NCI-H1048 (cell line): ENCODE measurements at places on chromosomes 1 and 21.

GRCh38 chr1:177913762-177914540, 55.9 kb downstream of the SEC16B start:
- no peak for DNase-seq

DNA sequence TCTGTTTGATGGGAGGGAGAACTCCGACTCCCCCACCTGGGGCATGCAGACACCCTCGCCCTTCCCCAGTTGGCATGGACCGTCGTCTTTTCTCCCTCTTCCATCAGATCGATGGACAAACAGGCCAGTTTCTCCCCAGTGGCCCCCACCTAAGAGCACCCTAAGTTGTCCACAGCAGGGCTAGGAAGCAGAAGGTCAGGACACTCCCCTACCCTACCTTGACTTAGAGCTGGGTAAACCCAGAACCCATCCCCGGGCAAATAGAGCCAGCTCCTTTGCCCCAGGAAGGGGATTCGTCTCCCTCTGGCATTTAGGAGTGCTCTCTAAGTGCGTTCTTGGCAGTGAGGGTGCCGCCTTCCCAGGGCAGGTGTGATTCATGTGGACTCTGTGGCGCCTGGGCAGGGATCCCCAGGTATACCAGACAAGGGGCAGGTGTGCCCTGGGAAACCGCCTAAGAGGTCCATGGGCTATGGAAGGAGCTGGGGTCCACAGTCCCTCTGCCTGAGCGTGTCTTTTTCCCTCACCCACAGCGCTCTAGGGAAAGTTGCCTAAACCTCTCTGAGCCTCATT, 2.7 kb upstream of the RUNX3 start:
- no peak for DNase-seq

- DNase-seq: no peak
Observed at GRCh38 chr1:248842781-248843331, 4.8 kb downstream of the ZNF672 start.

- DNase-seq: no peak
Observed at GRCh38 chr1:198575292-198575691, 34.8 kb upstream of the ATP6V1G3 start.

- no peak for DNase-seq
Observed at GRCh38 chr21:46082713-46082962, 15.3 kb upstream of the COL6A2 start.

- DNase-seq: peak; percentile 66
Observed at GRCh38 chr1:15848929-15849774, 1.6 kb downstream of the SPEN start.

DNA sequence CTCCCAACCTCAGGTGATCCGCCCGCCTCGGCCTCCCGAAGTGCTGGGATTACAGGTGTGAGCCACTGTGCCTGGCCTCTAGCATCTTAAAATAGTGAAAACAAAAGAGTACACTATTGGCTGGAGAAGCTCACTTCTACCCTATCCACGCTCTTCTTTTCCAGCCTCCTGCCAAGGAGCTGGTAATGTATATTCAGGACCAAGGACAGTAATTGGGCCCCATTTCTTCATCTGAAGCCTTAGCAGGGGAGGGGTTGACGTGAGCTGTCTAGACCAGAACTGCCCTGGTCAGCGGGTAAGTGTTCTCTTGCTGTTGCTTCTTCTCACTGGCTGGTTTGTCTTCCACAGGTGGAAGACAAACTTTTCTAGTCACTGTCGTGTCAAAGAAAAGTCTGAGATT, 70.2 kb downstream of the DNM3 start:
- DNase-seq: no peak

DNA sequence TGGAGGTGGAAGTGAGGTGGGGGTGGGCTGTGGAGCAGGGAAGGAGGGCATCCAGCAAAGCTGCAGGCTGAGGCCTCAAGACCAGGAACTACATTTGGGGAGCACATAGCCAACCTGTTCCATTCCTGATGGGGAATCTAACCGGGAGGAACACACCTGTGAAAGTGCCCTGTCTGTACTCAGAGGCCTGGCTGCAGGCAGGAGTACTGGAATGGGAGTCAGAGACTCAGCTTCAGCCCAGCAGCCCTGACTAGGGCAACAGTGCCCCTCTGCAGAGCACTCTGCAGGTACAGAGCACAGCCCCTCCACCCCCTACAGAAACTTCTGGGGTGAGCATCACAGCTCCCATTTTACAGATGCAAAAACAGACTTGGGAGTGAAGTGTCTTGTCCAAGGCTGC, 126.4 kb downstream of the DMRTB1 start:
- no peak for DNase-seq

- DNase-seq: no peak
Observed at GRCh38 chr1:166693158-166693557, 146.1 kb upstream of the POGK start.

- DNase-seq: no peak
Observed at GRCh38 chr1:154735804-154736168, 127.8 kb upstream of the ADAR start.

- no peak for DNase-seq
Observed at GRCh38 chr1:184625271-184625670, 129.4 kb downstream of the EDEM3 start.

DNA sequence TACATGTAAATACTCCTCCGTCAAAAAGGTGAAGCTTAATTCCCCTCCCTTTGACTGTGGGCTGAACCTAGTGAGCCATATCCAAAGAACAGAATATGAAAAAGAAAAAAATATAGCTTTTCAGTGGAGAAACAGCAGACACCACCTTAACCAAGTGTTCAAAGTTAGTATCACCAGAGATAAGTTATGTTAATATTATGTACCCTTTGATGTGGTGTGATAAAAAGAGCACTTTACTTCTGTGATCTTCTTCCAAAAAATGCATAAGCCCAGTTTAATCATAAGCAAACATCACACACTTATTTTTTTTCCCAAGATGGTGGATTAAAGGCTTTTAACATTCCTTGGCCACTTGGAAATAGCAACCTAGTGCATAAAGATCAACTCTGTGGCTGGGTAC, 79.4 kb downstream of the SEC16B start:
- DNase-seq: no peak

GRCh38 chr21:31078796-31079195, 40.5 kb upstream of the KRTAP19-8 start:
- DNase-seq: no peak

DNA sequence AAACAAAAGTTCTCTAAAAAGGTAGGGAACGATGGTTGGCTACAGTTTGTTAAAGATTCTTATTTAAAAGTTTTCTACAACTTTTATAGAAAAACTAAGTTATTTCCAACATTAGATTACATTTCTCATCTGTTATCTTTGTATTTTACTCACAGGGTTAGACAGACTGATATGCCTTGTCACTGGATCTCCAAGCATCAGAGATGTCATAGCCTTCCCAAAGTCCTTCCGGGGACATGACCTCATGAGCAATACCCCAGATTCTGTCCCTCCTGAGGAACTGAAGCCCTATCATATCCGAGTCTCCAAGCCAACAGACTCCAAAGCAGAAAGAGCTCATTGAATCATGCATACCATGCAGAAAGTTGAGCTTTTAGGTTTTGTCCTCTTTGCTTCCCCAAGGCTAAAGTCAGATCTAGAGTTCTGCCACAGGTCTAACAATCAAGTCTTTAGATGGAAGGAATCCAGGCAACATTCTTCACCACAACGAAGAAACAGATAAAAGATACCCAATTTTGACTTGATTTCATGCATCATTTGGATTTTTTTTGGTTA, 10.3 kb downstream of the GAS5 start:
- no peak for DNase-seq

DNA sequence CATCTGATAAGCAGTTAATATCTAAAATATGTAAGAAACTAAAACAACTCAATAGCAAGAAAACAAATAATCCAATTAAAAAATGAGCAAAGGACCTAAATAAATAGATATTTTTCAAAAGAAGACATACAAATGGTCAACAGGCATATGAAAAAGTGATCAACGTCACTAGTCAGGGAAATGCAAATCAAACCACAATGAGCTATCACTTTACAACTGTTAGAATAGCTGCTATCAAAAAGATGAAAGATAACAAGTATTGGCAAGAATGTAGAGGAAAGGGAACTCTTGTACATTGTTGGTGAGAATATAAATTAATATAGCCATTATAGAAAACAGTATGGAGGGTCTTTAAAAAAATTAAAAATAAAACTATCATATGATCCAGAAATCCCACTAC, 40.7 kb upstream of the NEK7 start:
- no peak for DNase-seq

DNA sequence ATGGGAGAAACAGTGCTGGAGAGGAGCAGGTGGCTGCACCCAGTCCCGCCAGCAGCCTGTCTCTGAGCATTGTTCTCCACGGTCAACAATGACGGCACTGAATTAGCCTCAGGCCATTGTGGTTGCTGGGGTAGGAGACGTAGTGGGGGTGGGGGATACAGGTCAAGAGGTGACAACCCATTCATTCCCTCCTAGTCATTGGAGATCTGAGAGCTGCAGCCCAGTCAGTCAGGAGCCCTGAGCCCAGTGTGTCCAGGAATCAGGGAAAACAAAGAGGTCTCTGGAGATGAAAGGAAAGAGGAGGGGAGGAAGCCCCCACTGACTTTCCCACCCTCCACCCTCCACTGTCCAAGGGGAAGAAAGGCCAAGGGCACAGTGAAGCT, 15.3 kb downstream of the SMIM12 start:
- no peak for DNase-seq

- no peak for DNase-seq
Observed at GRCh38 chr1:5164158-5164557, 509.7 kb downstream of the AJAP1 start.

DNA sequence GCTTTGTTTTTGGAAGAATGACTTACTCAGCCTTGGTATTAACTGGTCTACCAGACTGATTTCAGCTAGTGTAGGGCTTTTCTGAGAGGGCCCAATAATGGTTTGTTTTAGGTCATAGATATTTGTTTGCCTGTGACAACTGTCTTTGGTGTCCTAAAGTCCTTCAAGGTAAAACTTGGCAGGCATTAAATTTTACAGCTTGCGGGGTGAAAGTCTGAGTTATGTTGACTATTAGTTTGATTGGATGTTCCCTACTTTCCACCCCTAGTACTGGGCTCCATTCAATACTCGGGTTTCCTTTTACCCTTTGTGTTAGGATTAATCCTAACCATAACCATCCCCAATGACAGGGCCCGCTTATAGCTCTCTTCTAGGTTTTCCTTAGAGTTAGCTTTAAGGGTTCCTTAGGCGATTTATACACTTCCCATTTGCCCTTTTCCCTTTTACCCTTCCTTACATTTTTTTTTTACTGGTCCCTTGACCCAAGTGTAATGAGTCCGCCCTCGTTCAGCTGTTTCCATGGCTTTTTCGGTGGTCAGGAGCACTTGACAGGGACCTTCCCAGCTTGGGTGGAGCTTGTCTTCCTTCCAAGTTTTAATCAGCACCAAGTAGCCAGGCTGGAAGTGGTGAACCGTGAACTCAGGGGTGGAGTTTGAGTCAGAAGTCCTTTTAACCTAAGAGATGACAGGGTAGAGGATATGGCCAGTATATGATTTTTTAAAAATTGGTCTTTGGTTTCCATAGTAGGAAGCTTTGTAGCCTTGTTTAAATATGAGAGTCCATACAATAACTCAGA, 28.5 kb upstream of the LCE5A start:
- DNase-seq: no peak
